ENCODE measurements at places on chromosomes 7 and 10.
A peak's percentile ranks its signal among the peaks of the same experiment; 100 is the strongest.

- no peak for DNase-seq
Measured at GRCh38 chr7:40918701-40919271, 784.0 kb downstream of the SUGCT start.

GRCh38 chr7:23768022-23768421 is 58.0 kb downstream of the STK31 start:
- no peak for DNase-seq

DNA sequence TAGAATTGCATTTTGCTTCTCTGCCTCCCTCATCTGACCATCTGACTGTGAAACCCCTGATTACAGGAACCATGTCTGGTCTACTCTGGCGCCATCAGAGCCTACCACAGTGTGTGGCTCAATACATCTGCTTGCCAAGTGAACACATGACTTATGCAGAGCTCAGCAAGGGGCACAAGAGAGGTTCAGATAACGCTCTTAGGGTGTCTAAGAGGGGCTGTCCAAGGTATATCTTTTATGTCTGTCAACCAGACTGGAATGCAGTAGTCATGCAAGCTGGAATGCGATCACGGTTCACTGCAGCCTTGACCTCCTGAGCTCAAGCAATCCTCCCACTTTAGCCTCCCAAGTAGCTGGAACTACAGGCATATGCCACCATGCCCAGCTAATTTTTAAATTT is 10.3 kb upstream of the RRP12 start:
- DNase-seq = no peak

GRCh38 chr10:133277993-133278576 is 1.4 kb upstream of the ADAM8 start:
- no peak for DNase-seq

DNA sequence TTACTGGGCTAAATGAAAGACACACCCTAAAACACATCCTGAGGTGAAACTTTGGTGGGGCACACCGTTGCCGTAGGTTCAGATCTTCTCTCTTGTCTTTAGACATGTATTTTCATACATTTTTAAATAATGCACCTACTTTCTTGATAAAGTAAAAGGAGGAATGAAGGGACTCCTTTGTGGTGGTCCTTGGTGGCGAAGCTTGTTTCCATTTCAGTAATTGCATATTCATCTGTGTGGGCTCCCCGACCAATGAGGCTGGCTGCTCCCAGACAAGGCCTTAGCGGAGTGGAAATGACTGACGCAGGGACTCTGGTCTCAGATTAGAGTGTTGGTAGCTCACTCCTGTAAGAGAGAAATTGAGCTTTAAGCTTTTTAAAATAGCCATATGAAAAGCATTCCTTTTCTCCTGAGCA is 815 bp downstream of the CCSER2 start:
- no peak for DNase-seq

- DNase-seq = no peak
Measured at GRCh38 chr10:119268871-119269506, 61.6 kb downstream of the GRK5 start.

GRCh38 chr10:101221963-101222531 is 7.2 kb downstream of the LBX1 start:
- no peak for DNase-seq

DNA sequence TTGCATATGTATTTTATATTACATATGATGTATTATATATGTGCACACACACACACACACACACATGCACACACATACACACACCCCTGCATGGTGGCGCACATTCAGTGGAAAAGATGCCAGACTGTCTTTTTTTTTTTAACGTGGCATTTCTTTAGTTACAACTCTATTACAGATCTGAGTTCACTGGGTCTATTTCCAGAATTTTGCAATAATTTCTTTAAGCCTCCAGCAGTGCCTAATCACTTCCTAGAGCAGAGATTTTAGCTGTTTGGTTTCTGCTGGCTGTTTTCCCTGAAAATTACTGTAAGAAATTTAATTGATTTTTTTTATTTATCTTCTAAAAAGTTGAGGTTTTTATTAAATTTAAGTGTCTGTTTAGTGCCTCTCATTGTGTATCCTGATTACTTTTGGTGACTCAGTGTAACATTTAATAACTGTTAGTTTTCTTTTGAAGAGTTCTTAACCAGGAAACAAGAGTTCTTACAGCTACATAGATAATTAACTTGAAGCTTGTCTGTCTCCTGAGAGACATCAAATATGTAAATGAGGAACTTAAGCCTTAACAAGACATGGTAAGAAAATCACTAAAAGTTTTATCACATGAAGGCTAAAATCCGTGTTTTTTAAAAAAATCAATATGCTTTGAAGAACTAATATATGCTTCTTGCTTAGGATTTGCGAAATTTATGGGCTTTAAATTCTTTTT is 232.0 kb downstream of the MDFIC start:
- no peak for DNase-seq

DNA sequence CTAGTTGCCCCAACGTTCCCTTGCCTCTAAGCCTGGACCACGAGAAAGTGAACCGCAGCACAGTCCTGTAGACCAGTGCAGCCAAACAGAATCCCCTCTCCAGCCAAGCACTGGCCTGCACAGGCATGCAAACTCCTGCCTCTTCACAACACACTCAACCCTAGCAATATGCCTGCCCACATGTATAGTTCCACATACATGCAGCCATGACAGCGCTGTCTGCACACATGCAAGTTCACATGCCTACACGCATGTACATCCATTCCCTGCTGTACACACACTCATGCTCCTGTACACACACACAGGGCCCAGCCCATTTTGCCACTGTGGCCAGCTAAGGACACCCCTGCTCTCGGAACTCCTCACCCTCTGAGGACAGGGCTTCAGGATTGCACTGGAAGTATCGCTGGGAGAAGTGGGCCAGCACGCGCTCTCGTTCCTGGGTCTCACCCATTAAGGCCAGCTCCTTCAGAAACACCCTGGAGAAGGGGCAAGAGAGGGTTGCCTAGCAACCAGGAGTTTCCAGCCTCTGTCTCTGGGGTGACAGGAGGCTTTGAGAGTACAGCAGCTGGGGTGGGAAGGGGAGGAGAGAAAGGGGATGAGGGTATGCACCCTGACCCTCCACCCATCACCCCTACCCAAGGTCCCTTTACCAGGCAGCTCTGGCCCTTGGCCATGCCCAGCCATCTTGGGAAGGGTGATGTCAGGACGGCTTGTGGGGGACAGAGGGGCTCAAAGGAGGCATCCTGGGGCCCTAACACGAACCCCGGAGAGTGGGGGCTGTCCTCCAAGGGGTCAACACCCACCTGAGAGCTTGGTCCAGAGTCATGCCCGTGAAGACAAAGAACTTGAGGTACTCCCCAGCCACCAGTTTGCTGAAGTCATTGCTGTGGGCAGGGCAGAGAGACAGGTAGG is 7.0 kb downstream of the PSD start:
- no peak for DNase-seq

DNA sequence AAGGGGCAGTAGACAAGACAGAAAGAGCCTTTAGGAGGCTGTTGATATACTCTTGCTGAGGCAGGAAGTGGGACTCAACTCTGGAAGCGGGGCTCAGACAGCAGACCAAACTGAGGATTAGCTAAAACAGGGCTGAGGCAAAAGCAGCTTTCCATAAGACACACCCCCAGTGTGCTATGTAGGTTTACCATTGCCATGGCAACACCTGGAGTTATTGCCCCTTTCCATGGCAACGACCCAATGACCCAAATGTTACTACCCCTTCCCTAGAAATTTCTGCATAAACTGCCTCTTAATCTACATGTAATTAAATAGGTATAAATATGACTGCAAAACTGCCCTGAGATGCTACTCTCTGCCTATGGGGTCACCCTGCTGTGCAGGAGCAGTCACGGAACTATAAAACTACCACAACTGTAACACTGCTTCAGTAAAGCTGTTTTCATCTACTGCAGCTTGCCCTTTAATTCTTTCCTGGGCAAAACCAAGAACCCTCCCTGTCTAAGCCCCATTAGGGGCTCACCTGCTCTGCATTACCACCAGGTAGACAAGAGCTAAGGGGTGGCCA is 348.4 kb upstream of the PODXL start:
- DNase-seq = no peak

DNA sequence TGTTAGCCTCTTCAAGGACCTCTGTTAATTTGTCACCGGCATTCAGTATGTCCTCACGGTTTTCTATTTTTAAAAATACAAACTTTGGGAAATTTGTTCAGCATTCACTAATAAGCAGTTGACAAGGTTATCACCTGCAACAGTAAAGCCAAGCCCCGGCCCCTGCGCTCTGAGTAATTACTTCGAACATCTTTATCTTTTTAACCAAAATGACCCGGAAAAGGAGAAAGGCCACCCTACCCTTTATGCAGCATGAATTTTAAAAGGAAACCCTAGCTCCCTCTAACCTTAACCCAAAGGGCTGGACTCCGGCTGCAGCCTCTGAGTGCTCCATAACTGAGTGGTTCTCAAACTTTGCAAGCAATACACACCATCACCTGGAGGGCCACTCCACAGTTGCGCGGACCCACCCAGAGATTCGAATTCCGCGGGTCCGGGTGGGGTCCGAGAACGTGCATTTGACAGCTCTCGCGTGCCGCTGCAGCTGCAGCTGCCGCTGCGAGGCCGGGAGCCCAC is 940 bp downstream of the NSMCE4A start:
- no peak for DNase-seq

- peak; percentile 93 for DNase-seq
Measured at GRCh38 chr10:28676968-28677887, at the start of gene BAMBI. TSS of gene BAMBI (plus strand) at chr10:28677521. CDS start at chr10:28677898, 377 bp downstream.

GRCh38 chr10:105592468-105592867 is 951.4 kb downstream of the SORCS3 start:
- DNase-seq = no peak

DNA sequence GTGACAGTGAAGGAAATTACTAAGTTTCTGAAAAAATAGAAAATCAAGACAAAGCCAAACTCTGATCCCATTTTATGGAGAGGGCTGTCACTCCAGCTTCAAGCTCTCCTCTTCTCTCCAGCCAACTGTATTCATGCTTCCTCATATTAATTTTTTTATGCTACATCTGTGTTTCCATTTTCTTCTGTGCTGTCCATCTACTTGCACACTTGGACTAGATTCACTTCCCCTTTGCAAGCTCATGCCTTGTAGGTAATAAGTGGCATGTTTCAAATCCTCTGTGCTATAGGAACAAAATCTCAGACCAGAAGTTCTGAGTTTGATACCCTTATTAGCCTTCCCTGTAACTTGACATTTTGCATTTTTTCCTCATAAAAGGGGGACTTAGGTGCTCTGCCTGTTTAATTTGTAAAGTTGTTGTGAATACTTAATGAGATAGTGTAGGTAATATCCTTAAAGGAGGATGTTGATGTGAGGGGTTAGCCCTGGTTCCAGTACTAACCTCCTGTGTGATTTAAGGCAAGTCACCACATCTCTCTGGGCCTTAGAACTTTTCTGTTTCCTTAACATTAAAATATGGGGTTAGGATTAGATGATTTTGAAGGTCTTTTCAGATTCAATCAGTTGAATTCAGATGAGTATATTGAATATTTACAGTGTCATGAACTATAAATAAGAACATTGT is 358.8 kb downstream of the BBS9 start:
- no peak for DNase-seq

GRCh38 chr7:108045669-108046068 is 42.7 kb upstream of the LAMB1 start:
- DNase-seq = no peak
